Right cardiac atrium (tissue), 5 donors: ENCODE measurements at places on chromosomes 13 and 19. TPM values are rescaled to one million over a fixed set of nuclear protein-coding genes. Genes with fewer than 3 reads are reported as not detected.
A peak's percentile ranks its signal among the peaks of the same experiment; 100 is the strongest.

Gene CDX2
- total RNA-seq, result not detected

GRCh38 chr19:32357720-32358119 is 12.3 kb downstream of the ZNF507 start:
- no peak for DNase-seq

GRCh38 chr13:20185366-20186056 is 7.2 kb downstream of the GJB2 start:
- DNase-seq, result no peak

Gene FFAR3
- total RNA-seq, result not detected

DNA sequence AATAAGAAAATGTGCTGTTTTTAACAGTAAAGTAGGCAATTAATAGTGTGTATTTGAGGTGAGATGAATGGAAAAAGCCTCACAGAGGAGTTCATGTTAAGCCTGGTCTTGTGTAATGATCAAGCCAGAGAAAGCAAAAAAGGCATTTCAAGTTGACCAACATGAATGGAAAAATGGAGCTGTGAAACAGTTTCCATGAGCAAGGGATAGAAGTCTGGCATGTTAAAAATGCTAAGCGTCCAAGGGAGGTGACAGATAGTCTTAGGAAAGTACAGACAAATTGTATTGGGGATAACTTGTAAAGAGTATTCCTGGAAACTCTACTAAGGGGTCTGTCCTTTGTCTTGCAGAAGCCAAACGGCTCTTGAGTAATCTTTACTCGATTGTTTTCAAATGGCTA is 506.8 kb upstream of the ATXN8OS start:
- no peak for DNase-seq

GRCh38 chr19:13036366-13036976 is 41.2 kb downstream of the NFIX start:
- peak; percentile 66 for DNase-seq

DNA sequence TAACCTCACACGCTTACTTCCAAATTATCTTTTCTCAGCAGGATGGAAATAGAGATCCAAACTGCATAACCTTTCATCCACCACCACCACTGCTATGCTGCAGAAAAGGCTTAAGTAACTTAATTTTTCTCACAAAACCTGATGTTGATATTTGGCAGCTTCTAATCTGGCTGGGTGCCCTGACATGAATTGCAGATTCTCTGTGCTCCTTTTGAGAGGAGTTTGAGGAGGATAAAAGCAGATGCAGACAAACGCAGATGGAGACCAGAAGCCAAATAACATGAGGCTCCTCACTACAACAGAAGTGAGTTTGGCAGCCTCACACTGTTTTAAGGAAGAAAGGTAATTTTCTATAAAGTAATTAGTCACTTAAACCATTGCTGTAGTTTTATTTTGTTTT is 646.2 kb upstream of the ATXN8OS start:
- DNase-seq, result no peak

GRCh38 chr13:48731001-48731658 is 77.4 kb downstream of the CYSLTR2 start:
- DNase-seq, result no peak

DNA sequence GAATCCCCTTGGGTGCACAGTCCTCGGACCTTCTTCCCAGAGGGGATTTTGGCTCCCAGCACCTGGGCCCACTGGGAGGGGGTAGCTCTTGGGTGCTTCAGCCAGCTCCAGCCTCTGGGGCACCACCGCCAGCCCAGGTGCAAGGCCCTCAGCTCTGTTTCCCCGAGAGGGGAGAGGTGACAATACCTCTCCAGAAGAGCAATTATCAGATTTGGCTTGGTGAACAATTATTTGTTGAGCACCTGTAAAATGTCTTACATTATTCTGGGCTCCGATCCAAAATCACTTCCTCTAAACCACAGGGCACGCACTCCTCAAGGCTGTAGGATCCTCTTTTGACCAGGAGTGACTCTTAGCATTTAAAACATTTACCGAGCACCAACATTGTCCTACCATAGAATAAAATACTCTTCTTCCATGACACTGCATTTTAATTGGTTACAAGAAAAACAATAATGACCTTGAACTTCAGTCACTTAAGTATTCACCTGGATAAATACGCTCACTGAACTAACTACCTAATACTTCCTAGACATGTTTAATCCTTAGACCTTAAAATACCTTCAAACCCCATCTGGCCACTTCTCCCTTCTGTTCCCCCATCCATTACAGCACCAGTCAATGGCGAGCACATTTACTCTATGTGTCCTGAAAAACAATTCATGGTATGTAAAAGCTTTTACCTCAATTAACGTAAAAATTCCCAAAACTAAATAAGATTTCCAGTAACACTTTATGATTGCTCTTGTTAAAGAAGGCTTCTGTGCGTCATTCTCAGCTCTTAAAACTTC is 54.8 kb downstream of the ABCC4 start:
- DNase-seq, result no peak

Gene RTBDN
- total RNA-seq, result not detected

DNA sequence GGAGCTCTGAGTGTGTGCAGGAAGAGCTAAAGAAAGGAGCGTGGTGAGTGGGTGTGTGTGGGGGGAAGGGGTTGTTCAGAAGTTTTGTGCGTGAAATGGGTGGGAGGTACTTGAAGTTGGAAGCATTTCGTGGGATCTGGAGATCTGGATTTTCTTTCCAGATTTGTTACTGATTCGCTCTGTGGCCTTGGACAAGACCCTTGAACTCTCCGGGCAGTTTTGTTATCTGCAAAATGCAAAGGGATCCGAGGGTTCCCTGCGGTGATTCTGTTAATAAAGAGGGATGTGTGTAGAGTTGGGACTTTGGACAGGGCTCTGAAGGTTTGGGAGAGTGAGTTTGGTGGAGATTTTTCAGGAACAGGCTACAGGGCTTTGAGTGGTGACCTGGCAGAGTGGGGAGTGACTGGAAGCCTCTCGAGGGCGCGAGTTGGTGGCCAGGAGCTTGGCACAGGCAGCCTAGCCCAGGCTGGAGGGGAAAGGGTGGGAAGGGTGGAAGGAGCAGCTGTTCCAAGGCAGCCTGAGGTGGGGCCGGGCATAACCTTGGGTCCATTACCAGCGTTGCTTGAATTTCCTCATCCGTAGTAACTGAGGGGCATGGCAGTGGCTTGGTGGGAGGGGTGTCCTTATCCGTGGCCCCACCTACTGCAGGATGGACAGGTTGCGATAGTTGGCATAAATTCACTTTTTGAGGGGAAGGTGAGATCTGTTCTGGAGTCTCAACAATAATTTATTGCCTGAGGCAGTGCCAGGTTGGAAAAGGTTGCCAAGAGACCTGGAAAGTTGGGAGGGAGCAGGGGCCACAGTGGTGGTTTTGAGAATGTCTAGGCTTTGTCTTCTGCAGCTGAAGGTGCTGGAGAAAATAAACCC is 2.1 kb downstream of the ACTN4 start:
- DNase-seq, result peak; percentile 66

Gene CRX
- not detected for total RNA-seq

DNA sequence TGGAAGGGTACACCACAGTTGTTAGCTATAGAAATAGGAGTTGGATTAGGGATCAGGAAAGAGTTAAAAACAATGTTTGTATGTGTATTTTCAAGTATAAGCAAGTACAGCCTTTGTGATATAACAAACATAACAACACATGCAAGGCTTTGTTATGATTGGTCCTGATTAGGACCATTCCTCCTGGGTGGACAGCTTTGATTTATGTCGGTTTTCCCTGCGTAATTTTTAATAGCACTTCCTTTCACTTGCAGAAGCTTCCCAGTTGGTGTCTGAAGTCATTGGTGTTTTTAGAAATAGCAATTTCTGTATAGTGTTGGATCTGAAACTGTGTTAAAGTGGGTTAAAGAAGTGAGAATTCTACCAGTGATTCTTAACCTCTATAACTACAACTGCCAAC is 10.0 kb downstream of the FNDC3A start:
- DNase-seq, result no peak

DNA sequence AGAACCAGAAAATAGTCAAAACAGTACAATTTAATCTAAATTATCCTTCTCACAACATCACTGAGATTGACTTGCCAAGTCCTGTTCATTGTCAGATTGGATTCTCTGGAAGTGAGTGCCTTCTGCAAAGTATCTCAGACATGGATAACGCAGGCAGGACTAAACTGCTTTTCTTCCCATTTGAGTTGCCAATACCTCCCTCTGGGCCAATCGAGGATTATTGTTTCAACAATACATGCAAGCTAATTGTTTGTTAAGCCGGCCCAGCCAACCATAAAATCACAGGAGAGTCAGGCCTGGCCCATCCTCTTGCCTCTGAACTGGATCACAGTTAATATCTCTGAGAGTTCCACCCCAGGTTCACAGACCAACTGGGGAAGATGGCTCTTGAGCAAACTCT is 240.0 kb downstream of the ENOX1 start:
- DNase-seq, result no peak

Gene F10
- 40.2 TPM for total RNA-seq

DNA sequence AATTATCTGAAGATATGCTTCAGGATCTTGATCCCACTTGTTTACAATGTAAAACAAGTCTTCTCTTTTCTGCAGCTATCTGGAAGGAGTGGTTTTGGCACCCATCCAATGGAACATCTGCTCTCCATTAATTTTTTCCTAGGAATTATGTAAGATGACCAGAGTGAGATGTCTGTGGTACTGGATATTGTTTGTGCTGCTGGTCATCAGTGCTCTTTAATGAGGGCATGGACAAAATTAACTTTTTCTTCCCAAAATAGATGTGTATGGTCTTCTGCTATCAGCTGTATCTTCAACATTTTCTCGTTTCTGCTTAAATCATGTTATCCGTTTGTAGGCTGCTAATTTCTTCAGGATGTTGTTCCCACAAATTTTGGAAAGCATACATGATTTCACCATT is 415.4 kb upstream of the KLHL1 start:
- no peak for DNase-seq

Gene CASP14
- total RNA-seq, result not detected

DNA sequence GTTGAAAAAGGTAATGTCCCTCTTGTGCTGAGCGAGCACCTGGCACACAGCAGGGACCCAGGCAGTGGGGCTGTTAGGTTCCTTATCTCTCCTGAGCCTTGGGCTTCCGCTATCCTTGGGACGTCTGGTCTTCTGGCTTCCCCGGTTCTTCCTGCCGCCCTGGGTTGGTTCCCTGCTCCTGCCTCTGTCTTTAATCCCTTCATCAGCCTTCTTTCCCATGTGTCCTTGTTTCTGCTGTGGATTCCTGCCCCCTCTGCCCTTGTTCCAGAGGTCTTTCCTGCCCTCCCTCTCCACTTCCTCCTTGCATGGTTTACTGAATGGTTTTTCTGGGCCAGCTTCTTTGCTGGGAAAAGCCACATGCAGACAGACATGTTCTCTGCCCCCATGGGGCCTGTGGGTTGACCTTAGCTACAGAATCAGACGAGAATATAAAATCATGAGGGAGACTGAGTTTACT is 2.6 kb downstream of the EPN1 start:
- peak; percentile 39 for DNase-seq

Gene TUBB4A
- 7.4 TPM for total RNA-seq
